ENCODE measurements at places on chromosomes 1 and 21.

DNA sequence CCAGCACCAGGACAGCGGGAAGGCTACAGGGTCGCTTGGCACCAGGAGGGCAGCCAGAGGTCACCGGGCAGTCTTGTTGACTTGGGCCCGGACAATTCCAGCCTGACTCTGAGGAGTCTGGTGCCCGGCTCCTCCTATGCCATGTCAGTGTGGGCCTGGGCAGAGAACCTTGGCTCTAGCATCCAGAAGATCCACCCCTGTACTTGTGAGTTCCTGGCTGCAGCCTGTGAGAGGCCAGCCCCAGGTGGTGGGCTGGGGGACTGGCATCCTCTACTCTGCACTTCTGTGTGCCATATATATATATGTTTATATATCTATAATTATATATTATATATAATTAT, 11.6 kb upstream of the PTPN7 start:
- H3K4me3 ChIP-seq = no peak overlapping the region
- no peaks in the 10 kb centered on the region for H3K36me3 ChIP-seq
- H3K4me1 ChIP-seq = peaks cover 5% of the 10 kb centered on the region
- DNase-seq = no peak
- no peak overlapping the region for H3K27ac ChIP-seq

GRCh38 chr1:244154872-244155531, 103.9 kb downstream of the ZBTB18 start:
- DNase-seq = no peak

DNA sequence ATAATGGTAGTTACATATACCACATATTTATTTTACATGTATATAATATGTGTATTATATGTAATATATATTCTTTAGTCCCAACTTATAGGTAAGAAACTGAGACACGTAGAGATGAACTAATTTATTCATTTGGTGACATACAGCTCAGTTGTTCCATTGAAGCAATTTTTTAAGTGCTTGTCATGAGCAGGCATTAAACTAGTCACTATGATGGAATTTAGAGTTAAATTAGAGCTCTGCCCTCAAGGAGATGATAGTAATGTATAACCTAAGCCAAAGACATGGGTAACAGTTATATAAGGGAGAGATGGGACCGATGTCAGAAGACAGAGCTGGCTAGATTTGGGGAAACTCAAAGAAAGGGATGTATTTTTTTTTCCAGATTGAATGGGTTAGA, 83.0 kb downstream of the ST6GALNAC5 start:
- no peaks in the 10 kb centered on the region for H3K27me3 ChIP-seq
- H3K27ac ChIP-seq = no peak overlapping the region
- H3K36me3 ChIP-seq = no peaks in the 10 kb centered on the region
- no peak overlapping the region for H3K4me3 ChIP-seq
- H3K4me1 ChIP-seq = no peaks in the 10 kb centered on the region
- no peak for DNase-seq

DNA sequence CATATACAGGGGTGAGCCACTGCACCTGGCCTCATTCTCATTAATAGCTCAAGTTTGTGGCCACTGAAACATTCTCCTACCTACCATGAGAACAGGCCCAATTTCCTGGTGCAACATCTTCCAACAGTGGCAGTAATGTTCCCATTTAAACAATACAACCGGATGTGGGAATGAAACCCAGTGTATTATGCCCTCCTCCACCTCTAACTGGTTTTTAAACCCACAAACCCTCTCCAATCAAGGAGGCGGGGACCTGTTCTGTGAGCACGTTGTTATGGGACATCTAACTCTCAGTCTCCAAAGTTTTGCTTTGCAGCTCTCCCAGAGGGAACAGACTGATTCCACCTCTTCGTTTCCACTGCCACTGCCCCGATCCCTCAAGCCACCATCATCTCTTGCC, 2.6 kb downstream of the CTNNBIP1 start:
- DNase-seq = no peak
- peaks cover 33% of the 10 kb centered on the region for H3K4me1 ChIP-seq
- H3K36me3 ChIP-seq = no peaks in the 10 kb centered on the region
- no peak overlapping the region for H3K27ac ChIP-seq
- peaks cover 4% of the 10 kb centered on the region for H3K27me3 ChIP-seq
- no peak overlapping the region for H3K4me3 ChIP-seq

- no peak for DNase-seq
- H3K27me3 ChIP-seq = no peaks in the 10 kb centered on the region
- no peak overlapping the region for H3K27ac ChIP-seq
- no peak overlapping the region for H3K4me3 ChIP-seq
- H3K4me1 ChIP-seq = no peaks in the 10 kb centered on the region
These were observed 27.7 kb downstream of the DSCAM start for GRCh38 chr21:40819071-40819900.

DNA sequence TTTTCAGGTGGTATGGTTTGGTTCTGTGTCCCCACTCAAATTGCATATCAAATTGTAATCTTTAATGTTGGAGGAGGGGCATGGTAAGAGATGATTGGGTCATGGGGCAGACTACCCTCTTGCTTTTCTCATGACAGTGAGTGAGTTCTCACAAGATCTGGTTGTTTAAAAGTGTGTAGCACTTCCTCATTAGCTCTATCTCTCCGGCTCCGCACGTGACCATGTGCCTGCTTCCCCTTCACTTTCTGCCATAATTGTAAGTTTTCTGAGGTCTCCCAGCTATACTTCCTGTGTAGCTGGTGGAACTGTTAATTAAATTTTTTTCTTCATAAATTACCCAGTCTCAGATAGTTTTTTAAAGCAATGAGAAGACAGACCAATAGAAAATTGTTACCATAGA, 843.2 kb downstream of the AMY1C start:
- H3K4me3 ChIP-seq = no peak overlapping the region
- no peak overlapping the region for H3K27ac ChIP-seq

DNA sequence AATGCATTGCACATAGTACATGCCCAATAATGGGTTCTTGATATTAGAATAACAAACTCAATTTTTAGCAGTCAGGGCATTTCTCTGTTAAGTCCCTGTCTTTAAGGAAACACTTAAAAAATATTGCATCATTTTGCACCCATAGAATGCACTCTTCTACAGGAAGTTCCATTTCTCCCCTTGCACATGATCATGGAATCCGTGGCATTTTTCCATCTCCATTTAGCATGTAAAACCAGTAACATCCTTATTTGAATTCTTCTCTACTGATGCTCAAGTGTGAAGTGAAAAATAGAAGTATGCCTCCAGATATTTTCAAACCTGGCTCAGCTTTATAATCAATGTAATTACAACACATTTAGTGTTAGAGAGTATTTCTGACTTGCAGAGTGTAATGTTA, 192.8 kb downstream of the RWDD3 start:
- H3K4me3 ChIP-seq = no peak overlapping the region
- H3K4me1 ChIP-seq = no peaks in the 10 kb centered on the region
- DNase-seq = no peak
- H3K27me3 ChIP-seq = no peaks in the 10 kb centered on the region

- no peak for DNase-seq
- H3K4me3 ChIP-seq = no peak overlapping the region
- H3K4me1 ChIP-seq = peaks cover 7% of the 10 kb centered on the region
- peaks cover 3% of the 10 kb centered on the region for H3K36me3 ChIP-seq
- no peaks in the 10 kb centered on the region for H3K27me3 ChIP-seq
These were observed 89.6 kb upstream of the IVNS1ABP start for GRCh38 chr1:185406691-185407009.

DNA sequence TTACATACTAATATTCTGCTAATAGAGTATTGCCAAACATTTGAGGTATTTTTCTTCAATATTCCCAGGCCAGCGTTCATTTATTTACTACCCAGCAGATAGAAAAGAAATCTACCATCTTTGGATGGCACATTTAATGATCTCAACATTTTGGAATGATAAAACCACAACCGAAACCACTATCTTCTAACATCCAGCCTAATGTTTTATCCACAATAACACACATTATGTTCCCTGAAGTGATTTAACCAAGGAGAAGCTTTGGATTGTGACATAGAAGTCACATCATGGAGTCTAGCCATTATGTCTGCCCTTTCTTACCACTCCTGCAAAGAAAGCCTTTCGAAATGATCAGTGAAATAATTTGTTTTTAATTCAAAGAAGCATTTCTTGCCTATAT, 497.1 kb upstream of the PLXNA2 start:
- no peaks in the 10 kb centered on the region for H3K27me3 ChIP-seq
- H3K4me1 ChIP-seq = no peaks in the 10 kb centered on the region
- no peak overlapping the region for H3K4me3 ChIP-seq
- H3K36me3 ChIP-seq = no peaks in the 10 kb centered on the region

- H3K27ac ChIP-seq = no peak overlapping the region
- H3K4me3 ChIP-seq = no peak overlapping the region
- H3K27me3 ChIP-seq = no peaks in the 10 kb centered on the region
- no peak for DNase-seq
- no peaks in the 10 kb centered on the region for H3K36me3 ChIP-seq
- no peaks in the 10 kb centered on the region for H3K4me1 ChIP-seq
These were observed 1530.9 kb upstream of the B3GALT2 start for GRCh38 chr1:194717334-194717733.

All from activated naive CD4-positive, alpha-beta T cell treated with anti-CD3 and anti-CD28 coated beads, Interleukin-2, amount 10 ng/mL, durations not matched to agents 7 days and 5 days (primary cell).